Stimulated activated CD8-positive, alpha-beta memory T cell treated with anti-CD3 and anti-CD28 coated beads, Interleukin-15, amount 100 ng/mL, for 1 hour (primary cell): ENCODE measurements at places on chromosomes 2 and 18.

GRCh38 chr2:164569378-164569777, 51.9 kb downstream of the GRB14 start:
- no peak for DNase-seq

GRCh38 chr2:74706741-74707140, 52.7 kb downstream of the SEMA4F start:
- no peak for DNase-seq

- no peak for DNase-seq
Observed at GRCh38 chr18:22283397-22283796, 114.0 kb downstream of the GATA6 start.

DNA sequence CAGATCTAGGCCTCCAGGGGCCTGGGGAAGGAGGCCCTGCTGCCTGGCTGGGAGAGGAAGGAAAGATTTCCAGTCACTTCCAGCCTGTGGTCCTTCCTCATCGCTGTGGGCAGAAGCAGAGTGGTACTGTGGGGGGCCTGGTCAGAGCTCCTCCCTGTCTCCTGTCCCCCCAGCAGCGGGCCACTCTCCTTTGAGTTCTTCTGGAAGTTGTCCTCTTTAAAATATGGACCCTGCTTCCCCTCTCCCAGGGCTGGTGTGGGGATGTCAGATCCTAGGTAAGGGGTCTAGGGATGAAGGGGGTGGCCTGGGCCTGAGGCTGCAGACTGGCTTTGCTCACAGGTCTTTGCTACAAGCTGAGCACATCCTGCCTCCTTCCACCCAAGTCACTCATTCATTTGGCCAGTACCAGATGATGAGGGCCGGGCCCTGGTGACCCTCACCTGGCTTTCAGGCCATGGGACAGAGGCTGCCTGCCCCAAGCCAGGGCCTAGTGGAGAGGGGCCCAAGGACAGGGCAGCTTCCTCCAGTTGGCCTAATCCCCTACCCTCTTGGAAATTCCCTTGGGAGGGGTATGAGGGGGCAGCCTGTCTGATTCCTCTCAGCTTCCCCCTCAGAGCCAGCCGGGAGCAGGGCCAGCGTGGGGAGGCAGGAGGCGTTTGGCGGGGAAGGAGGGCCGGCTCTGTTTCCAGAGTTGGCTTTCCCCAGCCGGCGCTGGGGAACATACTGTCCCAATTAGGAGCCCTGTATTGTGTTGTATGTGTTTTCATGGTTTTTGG, 231.9 kb downstream of the DYSF start:
- DNase-seq = no peak

GRCh38 chr2:168712053-168712452, 90.4 kb upstream of the NOSTRIN start:
- no peak for DNase-seq

- DNase-seq = no peak
Observed at GRCh38 chr18:9135081-9135911, 1.3 kb upstream of the ANKRD12 start.

DNA sequence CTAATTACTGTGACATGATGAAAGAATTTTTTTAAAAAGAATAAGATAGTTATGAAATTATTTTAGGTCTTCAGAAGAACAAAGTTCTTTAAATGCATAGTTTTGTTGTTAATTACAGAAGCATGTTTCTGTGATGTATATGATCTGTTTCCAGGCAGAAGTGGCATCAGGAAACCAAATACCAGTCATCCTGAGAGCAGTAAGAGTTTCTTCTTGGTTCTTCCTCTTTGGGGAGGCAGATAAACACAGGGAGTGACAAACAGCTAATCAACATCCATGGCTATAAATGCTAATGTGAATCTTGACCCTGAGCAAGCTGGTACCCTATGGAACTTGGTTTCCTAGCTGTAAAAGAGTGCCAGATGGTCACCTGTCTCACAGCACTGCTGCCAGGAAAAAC, 29.2 kb downstream of the WIPF1 start:
- no peak for DNase-seq

DNA sequence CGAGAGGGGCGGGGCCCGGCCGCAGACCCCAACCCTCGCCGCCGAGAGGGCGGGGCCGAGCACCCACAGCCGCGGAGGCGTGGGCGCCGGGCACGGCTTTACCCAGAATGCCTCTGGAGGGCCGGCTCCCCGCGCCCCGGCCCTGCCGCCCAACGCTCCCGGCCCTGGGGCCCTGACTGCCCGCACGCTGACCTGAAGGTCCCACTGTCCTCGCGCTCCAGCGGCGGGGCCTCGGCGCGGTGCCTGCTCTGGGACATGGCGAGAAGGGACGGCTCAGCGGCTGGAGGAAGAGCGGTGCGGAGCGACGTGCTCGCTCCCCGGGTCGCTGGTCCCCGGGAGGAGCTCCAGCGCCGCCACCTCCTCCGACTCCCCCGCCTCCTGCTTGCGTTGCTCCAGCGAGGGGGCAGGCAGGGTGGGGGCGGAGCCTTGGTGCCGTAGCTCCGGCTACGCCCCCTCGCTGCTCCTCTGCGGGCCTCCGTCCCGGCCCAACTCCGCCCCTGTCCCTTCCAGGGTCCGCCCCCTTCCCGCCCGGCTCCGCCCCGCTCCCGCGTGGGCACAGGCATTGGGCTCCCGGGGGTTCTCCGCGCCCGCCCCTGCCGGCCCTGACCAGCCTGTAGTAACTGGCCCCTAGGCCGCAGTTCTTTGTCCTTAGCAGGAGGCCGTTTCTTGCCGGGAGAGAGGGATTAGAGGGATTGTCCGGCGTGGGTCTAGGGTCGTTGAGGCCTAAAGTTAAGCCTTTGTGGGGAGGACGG, at the start of the genes PJVK and PRKRA:
TSS of gene PJVK (plus strand) at position 605 of the 752 bp plus-strand sequence. CDS start 2,032 bp downstream, outside the sequence.
TSS of gene PRKRA (minus strand) at position 402 of the 752 bp plus-strand sequence. CDS start at position 257, 145 bp downstream.
- DNase-seq = peak; percentile 87
